ENCODE measurements at places on chromosomes 5 and 9.

DNA sequence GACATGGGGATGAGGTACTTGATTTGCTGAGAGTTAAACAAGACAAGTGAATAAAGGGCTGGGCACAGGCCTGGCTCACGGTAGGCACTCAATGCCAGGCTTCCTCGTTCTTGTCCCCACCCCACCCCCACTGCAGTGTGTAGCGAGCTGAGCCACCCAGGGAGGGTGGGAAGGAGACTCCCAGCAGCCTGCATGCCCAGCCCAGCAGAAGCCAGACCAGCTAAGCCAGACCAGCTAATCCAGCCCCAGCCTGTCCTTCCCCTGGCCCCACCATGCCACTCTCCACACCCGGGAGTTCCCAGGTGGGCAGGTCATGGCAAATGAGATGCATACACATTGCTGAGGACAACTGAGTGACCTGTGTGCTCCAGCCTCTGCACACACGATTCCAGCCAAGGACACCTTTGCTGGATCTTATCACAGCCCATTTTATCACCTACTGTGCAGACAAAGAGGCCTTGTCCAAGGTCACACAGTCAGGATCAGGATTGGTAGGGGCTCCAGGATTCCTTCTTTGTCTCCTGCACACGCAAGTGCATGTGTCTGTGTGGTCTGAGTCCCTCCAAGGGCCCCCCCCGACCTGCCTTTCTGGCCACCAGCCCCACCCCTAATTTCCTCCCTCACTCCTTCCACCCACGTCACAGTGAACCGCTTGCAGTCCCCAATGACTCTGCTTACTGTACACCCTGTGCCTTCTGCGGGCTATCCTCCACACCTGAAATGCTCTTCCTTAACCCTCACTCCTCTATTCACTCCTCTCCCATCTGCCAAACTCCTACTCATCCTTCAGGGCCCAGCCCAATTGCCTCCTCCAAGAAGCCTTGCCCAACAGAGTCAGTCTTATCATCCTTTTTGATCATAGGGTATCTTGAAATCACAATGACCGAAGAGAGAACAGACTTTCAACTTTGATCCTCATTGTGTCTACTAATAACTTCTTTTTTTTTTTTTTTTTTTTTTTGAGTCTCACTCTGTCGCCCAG is 26.6 kb downstream of the DUSP1 start:
- no peak for DNase-seq

- DNase-seq: peak; percentile 89
Observed at GRCh38 chr9:71446473-71447411, 321.6 kb downstream of the CEMIP2 start.

DNA sequence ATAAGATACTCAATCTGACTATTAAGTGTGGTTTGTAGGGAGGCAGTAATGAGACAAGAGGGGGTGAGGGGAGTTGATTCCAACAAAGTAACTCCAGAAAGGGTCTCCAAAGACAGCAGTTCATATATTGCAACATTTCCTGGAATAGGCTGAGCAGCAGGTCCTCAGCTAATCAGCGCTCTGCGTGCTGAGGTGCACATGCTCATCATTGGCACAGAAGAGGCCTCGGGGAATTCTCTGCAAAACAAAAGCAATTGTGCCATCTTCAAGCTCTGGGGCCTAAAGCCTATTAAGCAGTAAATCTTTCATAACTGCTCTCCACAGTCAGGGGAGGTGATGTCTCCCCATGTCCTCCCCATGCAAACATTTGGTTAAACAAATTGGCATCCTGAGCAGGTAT is 357.3 kb downstream of the SPOCK1 start:
- DNase-seq: no peak

- no peak for DNase-seq
Observed at GRCh38 chr9:96644137-96644536, 11.0 kb downstream of the PRXL2C start.

DNA sequence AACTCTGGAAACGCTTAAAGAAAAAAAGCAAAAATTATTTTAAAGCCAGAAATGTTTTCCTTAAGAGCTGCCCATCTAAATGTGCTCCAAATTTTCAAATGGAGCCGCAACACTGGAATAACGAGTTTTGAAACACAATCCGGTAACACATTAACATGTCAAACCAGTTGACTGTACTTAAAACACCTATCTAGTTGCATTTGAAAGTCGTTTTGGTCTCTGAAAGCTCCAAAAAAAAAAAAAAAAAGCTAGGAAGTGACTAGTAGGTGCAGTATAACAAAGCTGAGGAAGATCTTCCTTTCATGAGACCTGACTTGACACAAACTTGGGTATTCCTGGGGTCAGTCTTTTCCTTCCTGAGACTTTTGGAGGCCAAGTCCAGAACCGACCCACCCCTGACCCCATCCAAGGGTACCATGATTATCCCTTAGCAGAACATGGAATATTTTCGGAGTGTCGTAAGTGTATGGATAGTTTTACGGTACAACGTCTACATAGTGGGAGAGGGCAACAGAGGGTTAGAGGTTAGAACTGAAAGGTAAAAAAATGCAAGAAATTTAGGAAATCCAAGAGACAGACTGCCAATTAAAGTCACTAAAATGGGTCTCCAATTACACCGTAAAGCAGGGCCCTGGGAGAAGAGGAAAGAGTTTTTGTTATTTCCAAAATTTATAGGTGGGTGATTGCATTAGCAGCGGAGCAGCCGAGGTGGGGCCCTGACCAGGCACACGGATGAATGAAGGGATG is 812 bp downstream of the CETN3 start:
- no peak for DNase-seq

DNA sequence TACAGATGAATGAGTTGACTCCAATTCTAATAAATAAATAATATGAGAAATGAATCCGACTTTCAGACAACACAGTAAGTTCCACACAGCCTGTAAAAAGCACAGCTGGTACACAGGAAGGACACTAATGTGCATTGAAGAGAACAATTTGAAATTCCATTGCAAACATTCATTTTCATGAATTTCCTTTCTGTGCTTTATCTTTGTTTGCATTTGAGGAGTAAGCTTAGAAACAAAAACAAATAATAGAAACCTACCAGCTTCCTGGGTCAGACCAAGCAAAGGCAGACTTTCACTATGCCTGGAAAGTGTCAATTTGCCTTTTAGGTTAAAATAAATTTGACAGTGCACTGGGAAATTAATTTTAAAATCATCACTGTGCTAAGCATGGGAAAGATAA is 143.8 kb upstream of the VLDLR start:
- no peak for DNase-seq

DNA sequence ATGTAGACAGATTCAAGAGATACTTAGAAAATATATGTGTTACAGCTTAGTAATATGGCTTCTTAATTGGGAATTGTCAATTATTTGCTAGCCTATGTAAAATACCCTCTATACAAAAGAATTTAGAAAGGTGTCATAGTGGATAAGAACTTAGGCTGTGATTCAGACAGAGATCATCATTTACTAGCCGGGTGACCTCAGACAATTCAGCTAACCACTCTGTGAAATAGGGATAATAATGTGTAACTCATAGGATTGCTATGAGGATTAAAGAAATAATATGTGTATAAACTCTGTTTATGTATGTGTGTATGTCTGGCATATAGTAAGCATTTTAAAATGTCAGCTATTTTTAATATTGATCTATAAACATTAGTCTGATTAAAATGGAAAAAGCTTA is 5.9 kb upstream of the LARS1 start:
- DNase-seq: no peak

DNA sequence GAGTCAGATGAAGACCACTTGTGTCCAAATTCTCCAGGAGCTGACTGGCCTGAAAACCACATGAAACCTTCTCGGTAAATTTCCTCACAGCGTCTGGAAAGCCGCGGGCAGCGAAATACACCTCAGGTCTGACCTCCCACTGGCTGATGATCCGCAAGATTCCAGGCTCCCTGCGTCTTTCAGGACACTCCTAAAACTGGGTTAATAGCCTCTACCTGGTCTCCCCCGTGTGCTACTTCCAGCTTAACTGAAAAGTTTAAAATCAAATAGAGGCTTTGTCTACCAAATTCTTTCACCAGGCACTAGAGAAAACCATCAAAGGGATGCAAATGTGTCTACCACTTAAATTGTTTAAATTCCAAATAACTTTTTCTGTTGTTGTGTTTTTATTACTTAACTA is 312.6 kb downstream of the DRD1 start:
- DNase-seq: no peak

- no peak for DNase-seq
Observed at GRCh38 chr5:54792611-54793404, 192.6 kb downstream of the ESM1 start.

- DNase-seq: no peak
Observed at GRCh38 chr5:143574236-143574635, 170.8 kb upstream of the NR3C1 start.

GRCh38 chr5:89399548-89399947 is 516.6 kb upstream of the MEF2C start:
- DNase-seq: no peak

DNA sequence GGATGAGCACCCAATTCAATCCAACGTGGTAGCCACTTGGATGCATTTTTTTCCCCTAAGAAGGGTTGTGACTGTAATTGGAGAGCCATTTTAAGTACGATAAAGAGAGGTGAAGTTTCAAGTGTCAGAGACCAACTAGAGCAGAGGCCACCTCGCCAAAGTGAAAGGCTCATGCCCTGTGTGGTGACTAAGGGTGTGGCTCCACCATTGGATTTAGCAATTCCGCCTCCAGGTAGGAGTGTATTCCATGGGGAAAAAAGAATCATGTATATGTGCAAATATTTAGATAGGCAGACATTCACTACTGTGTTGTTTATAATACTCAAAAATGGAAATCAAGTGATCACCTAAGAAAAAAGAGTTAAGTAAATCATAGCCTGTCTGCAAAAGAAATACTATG is 53.1 kb upstream of the S1PR3 start:
- no peak for DNase-seq

DNA sequence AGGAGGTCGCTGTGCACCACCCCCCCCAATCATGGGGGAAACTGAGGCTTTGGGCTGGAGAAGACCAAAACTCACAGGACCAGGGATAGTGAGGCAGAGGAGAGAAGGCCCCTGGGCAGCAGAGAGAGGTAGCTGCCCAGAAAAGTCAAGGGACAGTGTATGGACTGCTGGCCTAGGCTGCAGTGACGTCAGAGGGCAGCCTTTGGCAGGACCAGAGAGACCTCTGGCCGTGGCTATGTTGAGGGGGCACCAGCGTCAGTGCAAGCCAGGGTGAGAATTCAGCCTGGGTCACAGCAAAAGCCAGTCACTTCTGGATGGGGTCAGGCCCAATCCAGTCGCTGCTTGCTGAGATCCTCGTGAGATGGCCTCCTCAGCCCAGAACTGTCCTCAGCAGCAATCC is 26.5 kb downstream of the FLT4 start:
- no peak for DNase-seq

GRCh38 chr5:36304095-36304805 is 2.5 kb upstream of the RANBP3L start:
- DNase-seq: no peak

GRCh38 chr9:69086769-69087168 is 51.2 kb downstream of the FXN start:
- DNase-seq: no peak

DNA sequence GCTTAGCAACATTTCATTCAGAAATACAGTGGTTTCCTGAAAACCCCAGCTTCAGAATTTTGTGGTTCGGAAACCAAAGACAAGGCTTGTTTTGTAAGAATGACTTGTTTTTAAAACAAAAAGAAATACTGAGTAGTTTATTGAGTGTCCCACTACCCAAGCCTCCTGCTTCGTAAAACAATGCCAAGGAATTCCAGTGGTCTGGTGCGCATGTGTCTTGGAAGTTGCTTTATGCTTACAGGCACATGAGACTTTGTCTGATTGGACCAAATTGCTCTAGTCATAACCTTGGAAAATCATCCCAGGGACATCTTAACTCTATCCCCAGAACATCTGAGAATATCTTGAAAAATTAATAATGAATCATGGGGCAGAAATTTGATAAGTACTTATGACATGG is 77.1 kb upstream of the FST start:
- DNase-seq: no peak

GRCh38 chr9:124046189-124046588 is 34.6 kb downstream of the LHX2 start:
- DNase-seq: no peak

DNA sequence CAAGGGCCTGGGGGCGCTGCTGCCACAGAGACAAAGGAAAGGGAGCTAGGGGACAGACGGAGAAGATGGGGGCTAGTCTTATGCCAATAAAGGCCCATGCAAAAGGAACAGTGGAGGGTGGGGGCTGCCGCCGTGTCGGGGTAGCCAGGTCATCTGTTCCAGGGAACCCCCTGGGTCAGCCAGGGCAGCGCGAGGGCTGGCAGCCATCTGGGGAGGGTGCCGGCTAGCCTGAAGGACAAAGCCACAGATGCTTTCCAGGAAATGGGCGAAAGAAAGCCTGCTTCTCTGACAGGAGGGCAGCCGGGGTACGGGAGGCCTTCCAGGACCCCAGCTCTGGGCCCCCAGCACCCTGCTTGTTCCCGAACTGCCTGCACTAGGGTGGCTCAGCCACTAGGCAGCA is 1.6 kb upstream of the CARD9 start:
- DNase-seq: no peak

DNA sequence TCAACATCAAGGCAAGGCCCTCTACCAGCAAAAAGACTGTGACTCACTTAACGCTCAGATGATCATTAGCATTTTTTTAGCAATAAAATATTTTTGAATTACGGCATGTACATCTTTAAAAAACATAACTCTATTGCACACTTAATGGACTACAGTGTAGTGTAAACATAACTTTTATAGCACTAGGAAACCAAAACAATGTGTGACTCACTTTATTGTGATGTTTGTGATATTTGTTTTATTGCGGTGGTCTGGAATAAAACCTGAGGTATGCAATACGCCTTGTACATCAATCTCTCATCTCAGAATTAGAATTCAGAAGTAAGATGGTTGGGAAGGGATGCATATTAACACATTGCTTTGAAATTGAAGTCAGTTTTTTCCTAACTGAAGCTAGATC is 106.9 kb upstream of the PTCH1 start:
- no peak for DNase-seq

GRCh38 chr5:76807296-76807695 is 11.5 kb upstream of the F2RL1 start:
- no peak for DNase-seq

- DNase-seq: no peak
Observed at GRCh38 chr9:132472599-132472998, 62.6 kb downstream of the CFAP77 start.
